NCI-H2107 (cell line): ENCODE measurements at places on chromosomes 6 and 20.

- DNase-seq: no peak
Measured at GRCh38 chr6:163489584-163489983, 75.1 kb downstream of the QKI start.

- no peak for DNase-seq
Measured at GRCh38 chr6:44897316-44897715, 430.8 kb upstream of the RUNX2 start.

DNA sequence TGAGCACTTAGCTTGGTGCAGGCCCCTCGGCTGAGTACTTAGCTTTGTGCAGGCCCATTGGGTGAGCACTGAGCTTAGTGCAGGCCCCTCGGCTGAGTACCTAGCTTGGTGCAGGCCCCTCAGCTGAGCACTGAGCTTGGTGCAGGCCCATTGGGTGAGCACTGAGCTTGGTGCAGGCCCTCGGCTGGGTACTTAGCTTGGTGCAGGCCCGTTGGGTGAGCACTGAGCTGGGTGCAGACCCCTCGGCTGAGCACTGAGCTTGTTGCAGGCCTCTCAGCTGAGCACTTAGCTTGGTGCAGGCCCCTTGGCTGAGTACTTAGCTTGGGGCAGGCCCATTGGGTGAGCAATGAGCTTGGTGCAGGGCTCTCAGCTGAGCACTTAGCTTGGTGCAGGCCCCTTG, 387.1 kb downstream of the THBS2 start:
- DNase-seq: no peak

DNA sequence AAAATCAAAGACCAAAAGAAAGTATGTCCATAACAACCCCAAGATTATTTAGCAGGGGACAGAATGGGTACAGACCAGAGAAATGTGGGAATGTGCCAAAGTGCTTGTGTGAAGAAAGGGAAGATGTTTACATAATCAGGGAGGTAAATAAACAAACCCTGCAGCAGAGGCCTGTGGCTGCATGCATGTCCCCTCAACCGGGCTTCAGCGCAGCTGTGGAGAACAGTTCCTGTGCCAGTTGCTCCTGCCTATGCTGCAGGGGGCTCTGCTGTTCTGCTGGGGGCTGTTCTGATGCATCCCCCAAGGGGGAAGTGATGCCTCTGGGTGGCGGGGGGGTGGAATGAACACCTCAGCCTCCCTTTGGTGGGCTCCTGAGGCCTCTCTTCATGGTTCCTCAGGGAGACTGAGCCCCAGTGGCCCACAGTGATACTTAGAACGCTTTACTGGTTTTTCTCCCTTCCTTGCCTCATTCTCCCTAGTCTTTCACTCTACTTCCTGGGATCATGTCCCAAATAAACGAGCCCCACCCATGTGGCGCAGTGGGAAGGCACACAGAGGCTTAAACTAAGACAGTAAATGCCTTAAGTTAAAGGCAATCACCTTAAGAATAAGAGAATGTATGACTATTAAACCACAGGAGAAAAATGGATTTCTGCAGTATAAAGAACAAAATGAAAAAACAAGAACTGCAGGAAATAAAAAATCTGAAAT, 23.0 kb downstream of the RAB23 start:
- DNase-seq: no peak

GRCh38 chr6:11700118-11700718, 78.4 kb downstream of the ADTRP start:
- DNase-seq: no peak

GRCh38 chr20:46652699-46653098, 1.4 kb upstream of the SLC13A3 start:
- no peak for DNase-seq

DNA sequence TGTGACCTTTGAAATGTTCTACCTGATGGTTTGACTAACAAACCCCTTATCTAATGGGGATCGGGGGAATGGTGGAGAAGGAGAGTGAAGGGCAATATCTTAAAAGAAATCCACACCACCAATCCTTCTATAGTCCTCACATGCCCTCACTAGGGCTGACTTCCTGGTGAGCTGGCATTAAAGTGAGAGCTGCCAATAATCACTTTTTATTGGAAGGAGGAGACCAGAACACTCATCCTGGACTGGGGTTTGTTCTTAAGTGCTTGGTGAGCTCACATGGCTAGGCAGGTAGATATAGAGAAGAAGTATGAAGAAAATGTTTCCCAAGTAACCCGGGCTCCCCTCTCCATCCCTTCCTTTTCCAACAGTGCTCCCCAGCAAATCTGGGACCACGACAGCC, 49.8 kb downstream of the SCGN start:
- DNase-seq: no peak

DNA sequence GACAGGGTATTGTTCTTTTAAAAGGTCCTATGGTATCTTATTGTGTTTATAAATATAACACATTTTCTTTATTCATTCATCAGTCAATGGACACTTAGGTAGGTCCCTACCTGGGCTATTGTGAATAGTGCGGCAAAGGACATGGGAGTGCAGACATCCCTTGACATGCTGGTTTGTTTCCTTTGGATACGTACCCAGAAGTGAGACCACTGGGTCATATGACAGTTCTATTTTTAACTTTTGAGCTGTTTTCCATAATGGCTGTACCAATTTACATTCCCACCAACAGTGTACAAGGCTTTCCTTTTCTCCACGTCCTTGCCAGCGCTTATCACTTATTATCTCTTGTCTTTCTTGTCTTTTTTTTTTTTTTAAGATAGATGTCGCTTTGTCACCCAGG, 627.5 kb downstream of the PRKN start:
- DNase-seq: no peak

GRCh38 chr6:126773112-126773805, 345.2 kb upstream of the RSPO3 start:
- no peak for DNase-seq

- DNase-seq: no peak
Measured at GRCh38 chr6:11331111-11331510, 98.6 kb upstream of the NEDD9 start.

DNA sequence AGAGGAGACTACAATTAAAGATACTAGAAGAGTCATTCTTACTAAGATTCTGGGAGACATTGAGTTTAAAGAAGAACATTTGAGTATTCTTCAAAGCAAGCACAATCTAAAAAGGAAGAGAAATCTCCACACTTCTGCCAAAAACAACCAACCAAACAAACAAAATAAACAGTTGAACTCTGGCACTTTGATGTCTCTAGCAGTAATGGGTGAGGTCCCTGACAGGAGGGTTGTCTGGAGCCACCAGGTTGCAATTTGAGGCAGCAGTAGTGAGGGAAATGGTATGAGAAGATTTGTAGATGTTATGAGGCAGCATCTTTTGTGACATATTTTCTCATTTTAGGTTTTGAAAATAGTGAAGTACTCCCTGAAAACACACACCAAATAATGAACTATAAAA, 108.1 kb downstream of the PHF3 start:
- DNase-seq: no peak
